Cerebellum (tissue), 4 donors: ENCODE measurements at places on chromosomes 3 and 15. TPM values are rescaled to one million over a fixed set of nuclear protein-coding genes. Genes with fewer than 3 reads are reported as not detected.

GRCh38 chr15:74399511-74400312 is 32.3 kb upstream of the CYP11A1 start:
- DNase-seq, result no peak

GRCh38 chr15:99631255-99631654 is 65.5 kb downstream of the MEF2A start:
- no peak for DNase-seq

Gene FBXL22
- total RNA-seq, result 0.64 TPM

Gene HCLS1
- 1.8 TPM for total RNA-seq

Gene MGLL
- total RNA-seq, result 11.6 TPM

Gene PRRT3
- total RNA-seq, result 5.5 TPM

- DNase-seq, result no peak
Measured at GRCh38 chr15:44035781-44036699, 159.0 kb downstream of the FRMD5 start.

GRCh38 chr3:195023576-195023975 is 247.4 kb downstream of the XXYLT1 start:
- no peak for DNase-seq
